ENCODE measurements at places on chromosomes 5 and 9.

- no peak overlapping the region for H3K4me3 ChIP-seq
- H3K4me1 ChIP-seq, result peaks cover 3% of the 10 kb centered on the region
- no peaks in the 10 kb centered on the region for H3K27me3 ChIP-seq
Measured at GRCh38 chr5:135437796-135438560, 9.2 kb downstream of the DCANP1 start.

DNA sequence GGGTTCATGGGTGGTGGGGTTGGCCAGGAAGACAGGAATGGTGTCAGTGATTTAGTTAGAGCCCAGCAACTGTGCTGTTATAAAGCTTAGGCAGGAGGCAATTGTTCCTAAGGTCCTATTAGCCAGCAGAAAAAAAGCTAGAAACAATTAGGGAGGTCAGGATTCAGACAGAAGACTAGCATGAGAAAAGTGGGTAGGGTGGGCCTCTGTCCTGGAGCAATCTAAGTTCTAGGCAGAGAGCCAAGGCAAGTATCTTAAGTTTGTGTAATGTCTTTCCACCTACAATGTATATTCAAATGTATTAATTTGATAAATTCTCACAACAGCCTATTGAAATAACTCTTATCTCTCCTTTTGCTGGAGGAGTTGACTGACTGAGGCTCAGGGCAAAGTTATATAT is 6.1 kb upstream of the ZFAND5 start:
- no peaks in the 10 kb centered on the region for H3K27me3 ChIP-seq
- no peak overlapping the region for H3K27ac ChIP-seq
- no peaks in the 10 kb centered on the region for H3K36me3 ChIP-seq
- no peak overlapping the region for H3K4me3 ChIP-seq
- peaks cover 5% of the 10 kb centered on the region for H3K4me1 ChIP-seq

DNA sequence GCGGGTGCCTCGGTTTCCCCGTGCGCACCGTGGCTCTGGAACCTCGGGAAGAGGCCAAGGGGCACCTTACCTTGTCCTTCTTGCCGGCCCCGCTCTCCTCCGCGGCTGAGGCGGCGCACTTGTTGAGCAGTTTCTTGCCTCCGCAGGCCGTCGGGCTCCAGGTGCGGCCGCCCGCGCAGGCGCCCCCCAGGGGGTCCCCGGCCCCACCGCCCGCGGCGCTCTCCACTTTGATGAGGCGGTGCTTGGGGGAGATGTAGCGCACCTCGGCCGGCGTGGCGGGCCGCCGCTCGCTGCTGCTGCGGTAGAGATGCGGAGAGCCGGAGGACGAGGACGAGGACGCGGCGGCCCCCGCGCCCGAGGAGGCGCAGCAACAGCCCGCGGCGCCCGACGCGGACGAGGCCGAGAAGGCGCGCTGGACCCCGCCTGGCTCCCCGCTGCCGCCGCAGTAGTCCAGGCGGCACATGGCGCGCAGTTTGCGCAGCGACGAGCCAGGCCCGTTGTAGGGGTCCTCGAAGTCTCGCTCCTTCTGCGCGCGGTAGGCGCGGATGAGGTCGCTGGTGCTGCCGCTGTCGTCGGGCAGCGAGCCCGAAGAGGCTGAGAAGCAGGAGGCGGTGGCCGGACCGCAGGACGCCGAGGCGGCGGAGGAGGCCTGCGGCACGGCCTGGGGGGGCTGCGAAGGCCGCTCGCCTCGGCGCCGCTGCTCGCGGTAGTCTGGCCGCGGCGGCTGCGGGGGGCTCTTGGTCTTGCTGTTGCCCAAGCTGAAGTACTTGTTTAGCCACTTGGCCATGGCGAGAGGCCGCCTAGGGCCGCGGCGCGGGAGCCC is 957 bp downstream of the SHB start:
- H3K27ac ChIP-seq, result no peak overlapping the region
- H3K36me3 ChIP-seq, result no peaks in the 10 kb centered on the region
- peaks cover 62% of the 10 kb centered on the region for H3K27me3 ChIP-seq
- H3K4me3 ChIP-seq, result peak overlapping the region; percentile 90

DNA sequence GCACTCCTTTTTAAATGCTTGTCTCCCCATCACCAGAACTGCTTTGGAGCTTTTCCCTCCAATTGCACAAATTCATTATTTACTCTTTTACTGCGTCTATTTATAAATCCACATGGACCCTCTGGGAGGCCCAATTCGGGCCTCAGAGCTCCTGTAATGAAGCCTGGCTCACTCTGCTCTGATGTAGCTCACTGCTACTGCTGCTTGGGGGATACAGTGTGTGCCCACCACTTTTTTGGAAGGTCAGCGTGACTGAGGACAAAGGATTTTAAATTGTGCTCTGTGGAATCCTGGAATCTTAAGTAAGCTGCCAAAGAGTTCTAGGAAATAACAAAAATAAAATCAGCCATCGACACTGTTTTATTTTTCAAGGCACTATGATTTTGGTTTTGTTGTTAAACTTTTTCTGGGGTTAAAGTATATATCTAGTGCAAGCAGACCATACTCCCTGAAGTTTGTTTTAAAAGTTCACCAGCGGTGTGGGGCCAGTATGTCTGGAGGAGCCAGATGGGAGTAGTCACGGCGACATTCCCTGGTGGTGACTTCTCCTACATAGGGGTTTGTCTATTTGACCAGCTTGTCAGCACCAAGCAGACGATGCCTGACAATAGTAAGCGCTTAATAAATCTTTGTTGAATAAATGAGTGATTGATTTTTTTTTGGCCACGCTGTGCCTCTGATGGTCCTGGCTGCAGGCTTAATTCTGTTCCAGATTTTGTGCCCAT is 142.8 kb downstream of the TMEM38B start:
- H3K4me3 ChIP-seq, result no peak overlapping the region
- no peak overlapping the region for H3K27ac ChIP-seq
- H3K27me3 ChIP-seq, result no peaks in the 10 kb centered on the region
- peaks cover 24% of the 10 kb centered on the region for H3K4me1 ChIP-seq

- H3K4me1 ChIP-seq, result peaks cover 20% of the 10 kb centered on the region
- no peaks in the 10 kb centered on the region for H3K36me3 ChIP-seq
- H3K27ac ChIP-seq, result no peak overlapping the region
Measured at GRCh38 chr5:150129454-150129812, 26.2 kb downstream of the PDGFRB start.

DNA sequence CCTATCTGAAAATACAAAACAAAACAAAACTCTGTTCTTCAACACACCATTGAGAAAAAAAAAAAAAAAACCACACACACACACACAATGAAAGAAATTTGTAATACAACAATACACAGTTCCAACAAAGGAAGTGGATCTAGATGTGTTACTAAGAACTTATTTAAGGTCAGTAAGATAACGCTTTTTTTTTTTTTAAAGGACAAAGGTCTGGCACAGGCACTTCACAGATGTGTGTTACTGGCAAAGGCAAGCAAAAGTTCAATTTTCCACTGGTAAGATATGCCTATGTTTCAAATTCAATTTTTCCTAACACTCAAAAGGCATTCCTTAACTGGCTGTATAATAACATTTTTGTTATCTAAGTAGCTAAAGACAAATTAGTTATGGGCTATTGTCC is 3.6 kb downstream of the RFK start:
- no peak for DNase-seq
- peaks cover 7% of the 10 kb centered on the region for H3K36me3 ChIP-seq
- peaks cover 2% of the 10 kb centered on the region for H3K27me3 ChIP-seq
